Chondrocyte (in vitro differentiated cells): ENCODE measurements at places on chromosomes 6 and 20. TPM values are rescaled to one million over a fixed set of nuclear protein-coding genes. Genes with fewer than 3 reads are reported as not detected.
A peak's percentile ranks its signal among the peaks of the same experiment; 100 is the strongest.

DNA sequence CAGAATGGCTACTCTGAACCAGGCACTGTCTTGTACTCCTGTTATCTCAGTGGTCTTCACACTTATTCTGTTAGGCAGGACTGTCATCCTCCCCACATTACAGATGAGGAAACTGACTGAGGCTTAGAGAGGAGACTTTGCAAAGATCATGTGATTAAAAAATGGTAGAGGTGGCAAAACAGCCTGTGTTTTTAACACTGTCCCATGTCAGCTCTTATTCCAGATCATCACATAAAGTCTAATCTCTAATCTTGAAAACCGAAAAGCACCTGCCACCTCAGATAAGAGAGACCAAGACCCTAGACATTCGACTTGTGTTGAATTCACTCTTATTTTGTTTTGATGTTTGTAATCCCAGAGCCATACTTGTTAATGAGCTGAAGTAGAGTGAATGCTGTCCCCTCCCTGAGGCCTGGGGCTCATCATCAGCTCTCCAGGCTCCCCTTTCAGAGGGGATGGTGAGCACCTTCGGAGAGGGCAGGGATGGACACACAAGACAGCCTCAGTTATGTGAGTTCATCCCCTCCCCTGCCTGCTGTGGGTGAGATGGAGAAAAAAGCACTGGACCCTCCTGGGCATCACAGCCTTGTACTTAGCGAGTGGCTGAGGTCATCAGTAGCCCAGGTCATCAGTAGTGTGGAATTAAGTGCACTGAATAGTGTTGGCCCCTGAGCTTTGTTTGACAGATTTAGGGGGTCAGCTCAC lies 30.6 kb downstream of the MTHFD1L start:
- DNase-seq, result no peak
- no peak overlapping the region for H3K4me3 ChIP-seq
- H3K27me3 ChIP-seq, result no peaks in the 10 kb centered on the region
- peaks cover 10% of the 10 kb centered on the region for H3K36me3 ChIP-seq

KIAA1586 gene
- 12.6 to 18.6 TPM (median 13.4 TPM) in 3 replicates for total RNA-seq

DNA sequence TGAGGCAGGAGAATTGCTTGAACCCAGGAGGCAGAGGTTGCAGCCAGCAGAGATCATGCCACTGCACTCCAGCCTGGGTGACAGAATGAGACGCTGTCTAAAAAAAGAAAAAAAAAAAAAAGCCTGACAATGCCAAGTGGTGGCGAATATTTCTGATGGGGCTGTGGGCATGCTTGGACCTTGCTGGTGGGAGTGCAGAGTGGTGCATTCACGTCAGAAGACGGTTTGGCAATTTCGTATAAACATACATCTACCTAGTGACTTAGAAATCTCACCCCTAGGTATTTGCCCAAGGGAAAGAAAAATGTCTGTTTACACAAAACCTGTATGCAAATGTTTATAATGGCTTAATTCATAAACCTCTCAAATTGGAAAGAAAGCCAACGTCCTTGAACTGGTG lies 33.6 kb downstream of the CTCFL start:
- DNase-seq, result no peak
- H3K4me3 ChIP-seq, result no peak overlapping the region
- peaks cover 14% of the 10 kb centered on the region for H3K4me1 ChIP-seq
- H3K27me3 ChIP-seq, result no peaks in the 10 kb centered on the region

- H3K27me3 ChIP-seq, result no peaks in the 10 kb centered on the region
- DNase-seq, result no peak
- H3K27ac ChIP-seq, result peak overlapping the region; percentile 37
- peaks cover 52% of the 10 kb centered on the region for H3K4me1 ChIP-seq
- no peak overlapping the region for H3K4me3 ChIP-seq
- H3K36me3 ChIP-seq, result peaks cover 6% of the 10 kb centered on the region
Measured at GRCh38 chr6:35486005-35486925, 10.6 kb downstream of the TEAD3 start.

- no peak overlapping the region for H3K4me3 ChIP-seq
- H3K36me3 ChIP-seq, result no peaks in the 10 kb centered on the region
- peaks cover 3% of the 10 kb centered on the region for H3K27me3 ChIP-seq
- peaks cover 5% of the 10 kb centered on the region for H3K4me1 ChIP-seq
- no peak overlapping the region for H3K27ac ChIP-seq
Measured at GRCh38 chr20:58202044-58202443, 26.4 kb downstream of the ANKRD60 start.

DNA sequence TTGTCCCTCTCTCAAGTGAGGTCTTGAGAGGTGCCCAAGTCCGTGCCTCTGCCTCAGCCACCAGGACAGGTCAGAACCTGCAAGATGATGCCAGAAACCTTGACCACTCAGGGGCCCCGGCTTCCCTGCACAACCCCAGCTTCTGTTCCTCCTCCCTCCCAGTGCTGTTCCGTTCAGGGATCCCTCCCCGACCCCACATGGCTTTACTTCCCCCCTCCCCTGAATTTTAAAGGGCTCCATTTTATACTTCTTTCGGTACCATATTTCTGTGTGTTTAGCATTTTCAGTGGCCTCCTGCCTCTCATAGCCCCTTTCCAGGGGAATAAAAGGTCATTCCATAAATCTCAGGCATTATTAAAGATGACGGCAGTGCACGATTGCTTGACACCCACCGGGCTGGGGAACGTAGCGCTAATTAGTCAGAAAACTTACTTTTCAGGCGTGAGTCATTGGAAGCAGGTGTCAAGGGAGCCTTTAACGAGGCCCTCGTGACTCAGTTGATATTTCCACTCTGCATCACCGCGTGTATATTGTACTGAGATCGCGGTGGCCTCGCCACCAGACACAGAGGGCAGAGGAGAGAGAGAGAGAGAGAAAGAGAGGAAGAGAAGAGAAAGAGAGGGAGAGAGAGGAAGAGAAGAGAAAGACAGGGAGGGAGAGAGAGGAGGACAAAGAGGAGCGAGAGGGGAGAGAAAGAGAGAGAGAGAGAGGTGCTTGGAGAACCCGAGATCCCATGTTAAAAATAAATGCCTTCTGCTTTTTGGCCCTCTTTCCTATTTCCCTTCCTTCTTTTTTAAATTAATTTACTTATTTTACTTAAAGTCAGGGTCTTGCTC lies 21.3 kb downstream of the KCNG1 start:
- H3K27ac ChIP-seq, result no peak overlapping the region
- no peak overlapping the region for H3K4me3 ChIP-seq

DNA sequence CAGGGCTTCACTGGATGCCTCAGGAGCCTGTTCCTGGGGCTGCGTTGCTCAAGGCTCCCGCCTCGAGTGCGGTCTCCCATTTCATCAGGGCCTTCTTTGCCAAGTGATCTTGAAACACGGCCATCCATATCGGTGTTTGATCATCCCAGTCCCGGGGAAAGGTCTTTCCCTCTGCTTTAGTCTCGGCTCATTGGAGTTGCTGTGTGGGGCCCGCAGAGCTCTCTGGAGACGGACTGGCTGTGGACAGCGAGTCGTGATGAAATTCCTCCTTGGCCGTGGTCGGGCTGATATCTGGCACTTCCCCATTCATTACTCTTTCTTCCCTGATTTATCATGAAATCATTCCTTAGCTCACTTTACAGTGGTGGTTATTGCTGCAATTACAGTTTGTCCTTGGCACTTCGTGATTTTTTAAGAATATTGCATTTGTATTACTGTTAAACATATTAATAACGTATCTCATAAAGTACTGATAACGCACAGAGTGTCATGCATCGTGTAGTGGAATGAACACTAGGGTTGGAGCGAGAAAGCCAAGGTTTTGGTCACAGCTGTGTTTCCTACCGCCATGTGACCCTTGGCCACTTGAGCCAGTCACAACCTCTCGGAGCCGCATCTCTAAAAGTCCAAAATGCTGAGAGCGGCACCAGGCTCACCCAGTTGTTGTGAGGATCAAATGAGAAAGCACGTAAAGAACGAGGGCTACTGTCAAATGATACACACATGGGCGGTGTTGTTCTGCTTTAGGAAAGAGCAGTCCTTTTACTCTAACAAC lies 71.8 kb downstream of the MTHFD1L start:
- H3K36me3 ChIP-seq, result peaks cover 46% of the 10 kb centered on the region
- H3K27me3 ChIP-seq, result no peaks in the 10 kb centered on the region
- H3K27ac ChIP-seq, result no peak overlapping the region
- no peak for DNase-seq
- H3K4me3 ChIP-seq, result no peak overlapping the region

- no peaks in the 10 kb centered on the region for H3K36me3 ChIP-seq
- H3K27ac ChIP-seq, result no peak overlapping the region
- no peaks in the 10 kb centered on the region for H3K4me1 ChIP-seq
- DNase-seq, result no peak
- no peak overlapping the region for H3K4me3 ChIP-seq
Measured at GRCh38 chr20:60921022-60921622, 330.9 kb upstream of the CDH4 start.

CAP2 gene
- total RNA-seq, result 76.6 to 90.4 TPM (median 86.1 TPM) in 3 replicates

GRCh38 chr20:57586370-57586793 lies 25.5 kb downstream of the PCK1 start:
- no peak overlapping the region for H3K27ac ChIP-seq
- H3K4me3 ChIP-seq, result no peak overlapping the region
- peaks cover 19% of the 10 kb centered on the region for H3K4me1 ChIP-seq
- peak; percentile 49 for DNase-seq
- no peaks in the 10 kb centered on the region for H3K36me3 ChIP-seq

DNA sequence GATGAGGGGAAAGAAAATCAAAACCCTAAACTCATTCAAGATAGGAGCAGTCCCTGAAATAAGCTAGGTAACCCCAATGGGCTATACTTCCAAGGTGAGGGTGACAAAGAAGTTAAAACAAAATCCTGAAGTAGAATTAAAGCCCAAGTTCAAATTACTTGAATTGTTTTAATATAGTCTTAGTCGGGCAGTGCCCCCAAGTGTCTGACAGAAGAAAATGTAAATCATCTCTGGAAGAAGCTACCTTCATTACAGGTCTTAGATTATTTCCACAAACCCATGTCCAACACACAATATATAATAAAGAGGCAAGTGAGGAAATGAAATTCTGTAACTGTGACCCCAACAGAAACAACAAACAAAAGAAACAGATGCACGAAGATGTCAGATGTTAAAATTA lies 36.8 kb upstream of the L3MBTL3 start:
- H3K27me3 ChIP-seq, result peaks cover 2% of the 10 kb centered on the region
- no peaks in the 10 kb centered on the region for H3K4me1 ChIP-seq
- H3K4me3 ChIP-seq, result no peak overlapping the region
- no peaks in the 10 kb centered on the region for H3K36me3 ChIP-seq

GSTA2 gene
- total RNA-seq, result not detected in 3 replicates

AMD1 gene
- 31.1 to 47.0 TPM (median 32.7 TPM) in 3 replicates for total RNA-seq

- H3K4me3 ChIP-seq, result no peak overlapping the region
- H3K27ac ChIP-seq, result no peak overlapping the region
- peaks cover 2% of the 10 kb centered on the region for H3K36me3 ChIP-seq
- H3K4me1 ChIP-seq, result peaks cover 12% of the 10 kb centered on the region
- no peak for DNase-seq
Measured at GRCh38 chr6:154878871-154879491, 116.1 kb upstream of the TIAM2 start.

GRCh38 chr20:62045529-62046285 lies 20.0 kb downstream of the TAF4 start:
- no peak overlapping the region for H3K4me3 ChIP-seq
- H3K36me3 ChIP-seq, result no peaks in the 10 kb centered on the region
- DNase-seq, result peak; percentile 14
- peaks cover 16% of the 10 kb centered on the region for H3K4me1 ChIP-seq

DNA sequence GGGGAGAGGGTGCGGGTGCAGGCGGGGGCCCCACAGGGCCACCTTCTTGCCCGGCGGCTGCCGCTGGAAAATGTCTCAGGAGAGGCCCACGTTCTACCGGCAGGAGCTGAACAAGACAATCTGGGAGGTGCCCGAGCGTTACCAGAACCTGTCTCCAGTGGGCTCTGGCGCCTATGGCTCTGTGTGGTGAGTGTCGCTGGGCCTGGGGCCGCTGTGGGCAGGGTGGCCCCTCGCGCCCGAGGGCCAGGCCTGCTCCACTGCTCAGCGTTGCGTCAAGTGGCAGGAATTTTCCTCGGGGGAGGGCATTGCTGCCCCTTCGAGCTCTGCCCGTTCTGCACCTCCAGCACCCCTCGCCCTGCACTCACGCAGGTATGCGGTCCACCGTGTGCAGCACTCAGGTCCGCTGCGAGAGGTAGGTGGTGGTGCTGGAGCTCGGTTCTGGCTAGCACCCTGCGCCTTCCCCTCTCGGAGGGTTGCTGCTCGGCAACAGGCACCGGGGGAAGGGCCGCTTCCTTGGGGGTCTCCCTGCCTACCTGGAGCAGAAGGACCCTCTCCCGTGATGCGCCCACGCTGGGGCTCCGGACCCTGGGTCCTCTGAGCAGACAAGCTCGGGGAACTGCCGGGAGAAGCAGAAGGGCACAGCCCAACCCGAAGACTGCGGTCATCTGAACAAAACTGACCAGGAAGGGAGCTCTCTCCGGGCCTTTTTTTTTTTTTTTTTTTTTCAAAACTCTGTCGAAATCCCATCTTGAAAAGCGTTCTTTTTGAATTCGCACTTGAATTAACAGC lies 674 bp downstream of the MAPK14 start:
- peak overlapping the region; percentile 89 for H3K4me3 ChIP-seq
- H3K27ac ChIP-seq, result peak overlapping the region; percentile 96
- H3K4me1 ChIP-seq, result peaks cover 49% of the 10 kb centered on the region
- H3K27me3 ChIP-seq, result peaks cover 4% of the 10 kb centered on the region
- H3K36me3 ChIP-seq, result no peaks in the 10 kb centered on the region
- peak; percentile 88 for DNase-seq

THBS2 gene
- 1,244 to 1,906 TPM (median 1,285 TPM) in 3 replicates for total RNA-seq

- H3K27me3 ChIP-seq, result no peaks in the 10 kb centered on the region
- DNase-seq, result no peak
- H3K27ac ChIP-seq, result no peak overlapping the region
- H3K4me1 ChIP-seq, result no peaks in the 10 kb centered on the region
Measured at GRCh38 chr6:52403627-52404026, 16.5 kb upstream of the EFHC1 start.

DNA sequence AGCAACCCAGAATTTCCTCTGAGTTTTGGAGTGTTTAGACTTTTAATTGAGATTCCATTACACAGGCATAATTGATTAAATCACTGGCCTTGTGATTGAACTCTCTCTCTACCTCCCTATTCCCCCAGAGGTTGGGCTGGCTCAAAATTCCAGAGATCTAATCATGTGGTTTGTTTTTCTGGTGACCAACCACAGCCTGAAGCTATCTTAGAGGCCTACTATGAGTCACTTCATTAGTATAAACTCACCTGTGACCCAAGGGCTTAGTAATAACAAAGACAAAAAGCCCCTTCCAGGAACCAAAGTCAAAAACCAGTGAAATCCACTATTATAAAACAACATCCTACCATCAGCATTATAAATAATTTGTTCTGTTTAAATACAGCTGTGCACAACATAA lies 992.5 kb upstream of the CITED2 start:
- no peak for DNase-seq
- H3K4me3 ChIP-seq, result no peak overlapping the region
- H3K27ac ChIP-seq, result no peak overlapping the region
- H3K36me3 ChIP-seq, result peaks cover 3% of the 10 kb centered on the region
- H3K27me3 ChIP-seq, result no peaks in the 10 kb centered on the region

GRCh38 chr20:44891826-44892225 lies 6.3 kb downstream of the YWHAB start:
- H3K27me3 ChIP-seq, result no peaks in the 10 kb centered on the region
- no peak for DNase-seq

- no peak overlapping the region for H3K4me3 ChIP-seq
- peaks cover 35% of the 10 kb centered on the region for H3K4me1 ChIP-seq
- DNase-seq, result no peak
- H3K36me3 ChIP-seq, result no peaks in the 10 kb centered on the region
Measured at GRCh38 chr6:11366183-11366933, 133.9 kb upstream of the NEDD9 start.

- no peaks in the 10 kb centered on the region for H3K4me1 ChIP-seq
- H3K27ac ChIP-seq, result no peak overlapping the region
- peaks cover 2% of the 10 kb centered on the region for H3K27me3 ChIP-seq
- no peak for DNase-seq
- H3K4me3 ChIP-seq, result no peak overlapping the region
- H3K36me3 ChIP-seq, result no peaks in the 10 kb centered on the region
Measured at GRCh38 chr6:120646101-120646500, 688.2 kb downstream of the TBC1D32 start.
